ENCODE measurements at places on chromosomes 12 and 14.

GRCh38 chr14:28652782-28653181 lies 113.8 kb upstream of the FOXG1 start:
- no peak for DNase-seq

GRCh38 chr12:53508534-53509170 lies 1.4 kb upstream of the NPFF start:
- DNase-seq: peak; percentile 81

DNA sequence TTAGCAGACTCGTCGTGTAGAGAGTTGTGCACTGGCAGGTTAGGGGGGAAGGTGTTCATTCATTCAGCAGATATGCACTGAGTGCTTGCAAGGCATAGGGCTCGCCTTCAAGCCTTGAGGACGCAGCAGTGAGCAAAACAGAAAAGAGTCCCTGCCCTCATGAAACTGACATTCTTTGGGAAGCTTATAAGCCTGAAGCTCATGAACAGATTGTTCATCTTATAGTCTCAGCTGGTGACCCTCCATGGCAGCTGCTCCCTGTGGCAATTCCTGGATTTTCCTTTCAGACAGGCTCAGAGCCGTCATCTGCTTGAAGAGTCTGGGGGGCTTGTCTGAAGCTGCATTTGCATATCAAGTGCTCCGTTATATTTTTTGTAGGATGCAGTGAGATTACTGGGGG lies 148.4 kb downstream of the PRKCH start:
- no peak for DNase-seq

DNA sequence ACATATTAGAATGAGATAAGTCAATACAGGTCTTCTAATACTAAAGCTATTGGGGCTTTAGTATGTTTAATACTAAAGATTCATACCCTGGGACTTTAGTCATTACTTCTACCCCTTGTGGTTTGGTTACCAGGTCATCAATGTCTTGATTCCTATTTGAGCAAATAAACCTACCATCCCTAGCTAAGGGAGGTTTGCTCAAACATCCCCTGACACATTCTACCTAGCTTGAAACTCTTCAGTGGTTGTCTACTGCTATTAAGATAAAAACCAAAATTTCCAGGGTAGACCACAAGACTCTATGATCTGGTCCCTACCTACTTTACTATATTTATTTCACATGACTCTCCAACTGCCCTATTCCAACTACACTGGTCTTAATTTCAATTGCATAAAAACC lies 7.3 kb upstream of the C2CD5 start:
- DNase-seq: no peak

- DNase-seq: no peak
Observed at GRCh38 chr12:6370994-6371754, 4.2 kb downstream of the SCNN1A start.
